HEK293T (cell line): ENCODE measurements at places on chromosomes 4 and X.

DNA sequence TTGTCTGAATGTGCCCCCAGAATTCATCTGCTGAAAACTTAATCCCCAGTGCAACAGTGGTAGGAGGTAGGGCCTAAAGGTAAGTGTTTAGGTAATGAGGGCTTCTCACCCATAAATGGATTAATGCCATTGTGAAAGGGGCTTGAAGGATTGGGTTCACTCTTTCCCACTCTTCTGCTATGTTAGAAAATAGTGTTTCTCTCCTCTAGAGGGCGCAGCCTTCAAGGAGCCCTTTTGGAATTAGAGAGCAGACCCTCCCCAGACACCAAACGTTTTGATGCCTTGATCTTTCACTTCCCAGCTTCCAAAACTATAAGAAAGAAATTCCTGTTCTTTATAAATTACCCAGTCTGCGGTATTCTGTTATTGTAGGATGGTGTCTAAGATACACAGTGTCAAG lies 706.4 kb downstream of the SMARCA1 start:
- peak; percentile 32 for DNase-seq

- no peak for DNase-seq
Measured at GRCh38 chr4:56450342-56450741, 14.3 kb downstream of the PAICS start.

DNA sequence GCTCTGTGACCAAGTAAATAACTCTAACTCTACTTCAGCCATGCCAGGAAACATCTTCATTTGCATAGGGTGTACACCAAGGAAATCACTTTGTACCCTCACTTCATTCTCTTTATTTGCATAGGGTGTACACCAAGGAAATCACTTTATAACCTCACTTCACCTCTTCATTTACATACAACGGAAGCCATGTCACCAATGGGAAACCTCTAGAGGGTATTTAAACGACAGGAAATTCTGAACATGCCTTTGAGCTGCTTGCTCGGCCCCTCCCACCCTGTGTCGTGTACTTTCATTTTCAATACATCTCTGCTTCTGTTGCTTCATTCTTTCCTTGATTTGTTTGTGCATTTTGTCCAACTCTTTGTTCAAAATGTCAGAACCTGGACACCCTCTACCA lies 848.1 kb upstream of the FRG1 start:
- DNase-seq = no peak

GRCh38 chr4:108931926-108932325 lies 169.1 kb upstream of the ETNPPL start:
- DNase-seq = no peak

DNA sequence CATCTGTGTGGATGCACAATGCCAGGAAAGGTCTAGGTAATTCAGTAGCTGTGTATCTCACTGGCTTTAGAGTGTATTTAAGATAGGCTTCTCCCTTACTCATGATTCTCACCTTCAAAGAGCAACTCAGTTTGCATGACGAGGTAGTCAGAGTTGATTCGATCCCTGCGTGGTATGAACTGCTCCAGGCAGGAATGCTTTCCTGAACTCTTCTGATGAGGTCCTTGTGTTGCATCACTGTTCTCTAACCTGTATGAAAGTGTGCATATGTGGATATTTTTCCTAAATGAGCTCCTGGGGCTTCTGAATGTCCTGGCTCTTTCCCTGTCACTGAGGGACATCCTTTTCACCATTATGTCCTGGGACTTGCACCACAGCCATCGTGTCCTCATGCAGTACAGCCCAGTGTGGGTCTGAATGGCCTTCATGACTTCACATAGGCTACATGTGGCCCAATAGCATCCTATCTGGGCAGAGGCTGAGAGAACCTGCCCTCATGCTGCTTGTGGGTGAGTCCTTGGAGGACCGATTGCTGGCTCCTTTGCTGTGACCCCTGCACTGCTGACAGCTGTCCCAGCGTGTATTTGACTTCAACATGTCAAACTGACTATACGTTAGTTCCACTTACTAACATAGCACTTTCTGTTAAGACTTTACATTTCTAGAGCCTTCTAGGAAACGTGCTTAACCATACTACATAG lies 65.3 kb upstream of the WDR1 start:
- DNase-seq = no peak

GRCh38 chrX:3191201-3191600 lies 149.9 kb downstream of the ARSF start:
- no peak for DNase-seq

GRCh38 chr4:150382028-150382427 lies 199.9 kb upstream of the MAB21L2 start:
- DNase-seq = no peak

GRCh38 chr4:57442241-57442640 lies 332.1 kb upstream of the IGFBP7 start:
- DNase-seq = no peak

GRCh38 chrX:73401591-73402266 lies 45.1 kb upstream of the CDX4 start:
- no peak for DNase-seq
